Stimulated activated CD4-positive, alpha-beta T cell treated with anti-CD3 and anti-CD28 coated beads, Interleukin-1b, Interleukin-23, amount 100 ng/mL, for 48 hours (primary cell): ENCODE measurements at places on chromosomes 11 and 22.
A peak's percentile ranks its signal among the peaks of the same experiment; 100 is the strongest.

GRCh38 chr22:22949953-22950352 is 62.3 kb downstream of the IGLL5 start:
- DNase-seq: no peak

DNA sequence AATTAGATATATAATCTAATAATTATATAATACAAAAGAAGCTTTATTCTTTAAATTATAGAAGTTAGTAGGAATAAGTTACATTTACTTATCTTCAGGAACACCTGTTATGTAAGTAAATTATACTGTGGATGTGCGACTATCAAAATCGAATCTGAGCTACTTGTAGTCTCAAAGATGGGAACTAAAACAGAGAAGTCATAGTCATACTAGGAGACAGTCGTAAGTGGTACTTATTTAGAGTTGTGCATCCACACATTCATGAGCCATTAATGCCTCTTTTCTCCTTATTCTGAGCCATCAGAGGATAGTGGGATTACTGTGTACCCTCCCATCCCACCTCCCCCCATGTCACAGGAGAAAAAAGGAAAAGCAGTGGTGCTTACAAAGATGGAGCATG is 114.4 kb downstream of the CADM1 start:
- no peak for DNase-seq

GRCh38 chr11:127369356-127369755 is 368.8 kb upstream of the KIRREL3 start:
- DNase-seq: no peak

- no peak for DNase-seq
These were observed 10.6 kb upstream of the APOBEC3A start for GRCh38 chr22:38946771-38947170.

GRCh38 chr22:36332623-36333332 is 55.0 kb downstream of the MYH9 start:
- DNase-seq: peak; percentile 82

- no peak for DNase-seq
These were observed 44.7 kb upstream of the ZBTB44 start for GRCh38 chr11:130359419-130359818.

- DNase-seq: peak; percentile 88
These were observed 800 bp downstream of the KCTD21 start for GRCh38 chr11:78187366-78188285.

DNA sequence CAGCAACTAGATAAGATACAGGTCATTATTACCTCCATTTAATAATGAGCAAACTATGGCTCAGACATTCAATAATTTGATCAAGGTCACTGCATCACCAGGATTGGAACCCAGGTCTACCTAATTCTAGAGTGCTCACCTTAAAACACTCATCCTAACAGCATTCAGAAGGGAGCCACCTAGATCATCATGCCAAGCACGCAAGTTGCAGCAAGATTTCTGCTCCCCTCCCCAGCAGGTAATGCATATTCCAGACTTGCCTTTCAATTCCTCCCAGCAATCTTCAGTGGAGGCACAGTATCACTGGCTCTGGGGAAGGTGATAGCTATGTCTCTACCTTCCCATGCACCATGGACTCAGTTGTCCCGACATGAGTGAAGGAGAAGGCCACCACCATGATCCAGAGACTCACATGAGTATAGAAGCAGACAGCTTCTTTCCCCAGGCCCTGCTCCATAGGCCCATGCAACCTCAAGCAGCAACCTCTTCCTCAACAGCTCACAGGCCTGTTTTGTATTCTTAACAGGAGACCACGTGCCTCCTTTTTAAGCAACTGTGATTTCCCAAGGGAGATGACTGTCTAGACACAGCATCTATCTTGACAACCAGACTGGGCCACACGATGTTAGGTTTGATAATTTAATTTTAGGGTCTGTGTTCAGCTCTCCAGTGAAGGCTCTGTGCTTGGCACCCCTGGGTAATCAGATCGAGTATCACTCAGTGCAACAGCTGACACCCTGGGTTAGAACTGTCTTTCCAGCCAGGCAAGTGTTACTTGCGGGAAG is 36.4 kb downstream of the RAB30 start:
- DNase-seq: no peak

DNA sequence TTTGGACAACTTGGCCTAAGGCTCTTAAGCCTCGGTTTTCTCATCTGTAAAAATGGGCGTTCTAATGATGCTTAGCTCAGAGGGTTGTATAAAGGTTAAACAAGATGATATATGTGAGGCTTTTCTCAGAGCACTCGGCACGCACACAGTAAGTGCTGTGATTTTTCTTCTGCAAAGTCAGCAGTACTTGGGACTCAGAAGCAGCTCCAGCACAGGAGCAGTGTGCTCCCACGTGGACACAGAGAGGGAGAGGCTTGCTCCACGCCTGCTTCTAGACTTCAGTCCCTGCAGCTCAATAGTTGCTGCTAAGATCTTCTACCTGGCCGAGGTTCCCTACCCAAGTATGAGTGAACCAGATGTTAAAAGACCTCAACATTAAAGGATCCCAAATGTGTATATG is 39.9 kb upstream of the PHF21A start:
- DNase-seq: no peak

GRCh38 chr11:844693-845644 is 2.3 kb downstream of the TSPAN4 start:
- no peak for DNase-seq

DNA sequence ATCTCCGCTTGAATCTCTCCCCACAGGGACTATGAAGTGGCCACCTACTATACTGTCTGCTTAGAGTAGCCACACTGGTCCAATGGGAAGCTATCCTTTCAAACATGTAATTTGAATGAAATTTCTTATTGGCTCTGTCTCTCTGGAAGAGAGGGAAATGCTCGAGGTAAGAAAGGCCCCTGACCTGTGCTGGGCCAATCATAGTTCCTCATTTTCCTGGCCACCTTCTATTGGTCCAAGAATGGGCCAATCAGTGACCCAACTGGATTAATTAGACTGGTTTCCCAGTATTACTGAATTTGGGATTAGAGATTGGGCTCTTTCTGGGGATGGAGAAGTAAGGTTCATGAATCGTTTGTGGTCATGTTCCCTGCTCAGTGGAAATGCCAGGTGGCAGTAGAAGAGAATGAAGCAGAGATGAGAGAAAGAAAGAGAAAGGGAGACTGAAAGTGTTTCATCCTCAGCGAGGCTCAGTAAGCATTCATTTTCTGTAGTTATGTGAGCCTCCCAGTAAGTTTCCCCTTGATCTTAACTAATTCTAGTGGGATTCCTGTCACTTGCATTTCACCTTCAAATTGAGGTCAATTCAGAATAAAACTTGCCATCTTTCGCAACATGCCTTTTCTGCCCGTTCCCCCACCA is 8.4 kb upstream of the MMP20 start:
- DNase-seq: no peak

GRCh38 chr22:27808451-27809225 is 7.1 kb upstream of the MN1 start:
- DNase-seq: no peak

DNA sequence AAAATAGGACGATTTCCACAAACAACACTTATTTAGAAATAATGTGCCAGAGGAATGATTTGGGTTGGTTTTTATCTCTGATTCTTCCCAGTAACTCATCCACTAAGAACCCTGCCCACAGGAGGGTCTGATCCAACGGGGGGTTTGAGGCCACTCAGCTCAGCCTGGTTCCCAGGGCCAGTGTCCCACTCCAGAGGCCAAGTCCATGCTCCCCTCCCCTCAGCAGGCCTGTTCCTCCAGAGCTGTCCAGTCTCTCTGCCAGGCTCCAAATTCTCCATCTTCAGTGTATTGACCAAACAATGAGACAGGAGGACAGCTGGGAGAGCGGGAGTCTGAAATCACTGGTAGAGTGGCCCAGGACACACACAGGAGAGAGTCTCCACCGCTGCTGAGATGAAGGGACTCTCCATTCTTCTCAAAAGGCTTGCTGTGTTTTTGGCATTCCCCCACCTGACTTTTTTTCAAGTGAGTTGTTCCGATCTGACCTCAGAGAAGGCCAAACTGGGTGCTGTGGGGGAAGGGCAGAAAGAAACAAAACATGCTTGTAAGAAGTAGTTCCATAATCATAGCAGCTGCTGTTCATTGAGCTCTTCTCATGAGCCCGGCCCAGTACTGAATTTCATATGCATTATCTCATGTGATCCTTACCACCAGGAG is 17.6 kb upstream of the SCN2B start:
- DNase-seq: no peak

- peak; percentile 21 for DNase-seq
These were observed 650 bp downstream of the PPM1F start for GRCh38 chr22:21951931-21952465.

- DNase-seq: no peak
These were observed 1282.9 kb downstream of the TBC1D22A start for GRCh38 chr22:48045369-48045768.

DNA sequence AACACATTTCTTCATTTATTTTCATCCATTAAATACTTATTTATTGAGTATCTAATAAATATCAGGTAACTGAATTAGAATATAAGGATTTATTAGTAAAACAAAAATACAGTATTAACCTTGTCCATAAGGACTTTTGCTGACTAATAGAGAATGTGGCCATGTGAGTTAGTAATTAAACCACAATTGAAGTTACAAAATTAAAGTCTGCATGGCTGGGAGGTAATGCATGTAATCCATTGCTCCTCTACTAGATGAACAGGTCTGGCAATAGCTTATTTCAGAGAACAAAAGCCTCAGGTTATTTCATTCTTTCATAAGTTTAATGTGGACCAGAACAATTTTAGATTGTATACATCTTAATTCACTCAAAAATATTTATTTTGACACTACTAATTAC is 9.9 kb upstream of the CARD18 start:
- DNase-seq: no peak

DNA sequence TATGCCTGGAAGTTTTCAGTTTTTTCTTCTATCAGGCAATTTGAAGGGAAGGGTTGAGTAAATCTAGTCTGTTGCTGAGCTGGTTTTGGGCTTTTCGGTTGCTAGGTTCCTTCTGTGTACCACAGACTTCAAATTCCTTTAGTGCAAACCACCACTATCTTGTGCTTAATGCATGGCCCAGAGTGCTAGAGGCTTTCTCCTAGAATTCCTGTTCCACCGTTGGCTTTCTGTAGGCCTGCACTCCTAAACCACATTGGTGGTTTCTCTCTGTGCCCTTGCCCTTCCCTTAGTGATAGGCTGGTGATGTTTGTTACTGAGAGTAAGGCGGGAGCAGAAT is 47.1 kb upstream of the CTSC start:
- DNase-seq: no peak

GRCh38 chr11:30775233-30775522 is 189.0 kb upstream of the MPPED2 start:
- no peak for DNase-seq

DNA sequence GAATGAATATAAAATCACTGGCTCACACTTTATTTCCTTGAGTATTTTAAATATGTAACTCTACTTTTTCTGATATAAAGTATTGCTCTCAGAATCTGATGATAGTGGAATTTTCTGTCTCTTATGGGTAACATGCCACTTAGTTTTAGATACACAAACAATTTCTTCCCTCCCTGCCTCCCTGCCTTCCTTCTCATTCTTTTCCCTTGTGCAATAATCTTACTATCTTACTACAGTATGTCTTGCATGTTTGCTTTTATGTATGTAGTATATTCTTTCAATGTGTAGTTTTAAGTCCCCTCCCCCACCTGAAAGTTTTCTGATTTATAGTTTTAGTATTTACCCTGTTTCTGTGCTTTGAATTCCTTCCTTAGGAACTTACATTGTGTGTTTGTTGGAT is 48.4 kb downstream of the INSC start:
- no peak for DNase-seq

DNA sequence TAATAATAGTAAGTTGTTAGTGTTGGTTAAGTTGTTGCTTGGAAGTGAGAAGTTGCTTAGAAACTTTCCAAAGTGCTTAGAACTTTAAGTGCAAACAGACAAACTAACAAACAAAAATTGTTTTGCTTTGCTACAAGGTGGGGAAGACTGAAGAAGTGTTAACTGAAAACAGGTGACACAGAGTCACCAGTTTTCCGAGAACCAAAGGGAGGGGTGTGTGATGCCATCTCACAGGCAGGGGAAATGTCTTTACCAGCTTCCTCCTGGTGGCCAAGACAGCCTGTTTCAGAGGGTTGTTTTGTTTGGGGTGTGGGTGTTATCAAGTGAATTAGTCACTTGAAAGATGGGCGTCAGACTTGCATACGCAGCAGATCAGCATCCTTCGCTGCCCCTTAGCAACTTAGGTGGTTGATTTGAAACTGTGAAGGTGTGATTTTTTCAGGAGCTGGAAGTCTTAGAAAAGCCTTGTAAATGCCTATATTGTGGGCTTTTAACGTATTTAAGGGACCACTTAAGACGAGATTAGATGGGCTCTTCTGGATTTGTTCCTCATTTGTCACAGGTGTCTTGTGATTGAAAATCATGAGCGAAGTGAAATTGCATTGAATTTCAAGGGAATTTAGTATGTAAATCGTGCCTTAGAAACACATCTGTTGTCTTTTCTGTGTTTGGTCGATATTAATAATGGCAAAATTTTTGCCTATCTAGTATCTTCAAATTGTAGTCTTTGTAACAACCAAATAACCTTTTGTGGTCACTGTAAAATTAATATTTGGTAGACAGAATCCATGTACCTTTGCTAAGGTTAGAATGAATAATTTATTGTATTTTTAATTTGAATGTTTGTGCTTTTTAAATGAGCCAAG is 2.7 kb downstream of the NEAT1 start:
- peak; percentile 89 for DNase-seq

GRCh38 chr11:126328938-126329643 is 25.2 kb downstream of the DCPS start:
- no peak for DNase-seq

- no peak for DNase-seq
These were observed 13.6 kb downstream of the MRPL21 start for GRCh38 chr11:68889948-68890446.

DNA sequence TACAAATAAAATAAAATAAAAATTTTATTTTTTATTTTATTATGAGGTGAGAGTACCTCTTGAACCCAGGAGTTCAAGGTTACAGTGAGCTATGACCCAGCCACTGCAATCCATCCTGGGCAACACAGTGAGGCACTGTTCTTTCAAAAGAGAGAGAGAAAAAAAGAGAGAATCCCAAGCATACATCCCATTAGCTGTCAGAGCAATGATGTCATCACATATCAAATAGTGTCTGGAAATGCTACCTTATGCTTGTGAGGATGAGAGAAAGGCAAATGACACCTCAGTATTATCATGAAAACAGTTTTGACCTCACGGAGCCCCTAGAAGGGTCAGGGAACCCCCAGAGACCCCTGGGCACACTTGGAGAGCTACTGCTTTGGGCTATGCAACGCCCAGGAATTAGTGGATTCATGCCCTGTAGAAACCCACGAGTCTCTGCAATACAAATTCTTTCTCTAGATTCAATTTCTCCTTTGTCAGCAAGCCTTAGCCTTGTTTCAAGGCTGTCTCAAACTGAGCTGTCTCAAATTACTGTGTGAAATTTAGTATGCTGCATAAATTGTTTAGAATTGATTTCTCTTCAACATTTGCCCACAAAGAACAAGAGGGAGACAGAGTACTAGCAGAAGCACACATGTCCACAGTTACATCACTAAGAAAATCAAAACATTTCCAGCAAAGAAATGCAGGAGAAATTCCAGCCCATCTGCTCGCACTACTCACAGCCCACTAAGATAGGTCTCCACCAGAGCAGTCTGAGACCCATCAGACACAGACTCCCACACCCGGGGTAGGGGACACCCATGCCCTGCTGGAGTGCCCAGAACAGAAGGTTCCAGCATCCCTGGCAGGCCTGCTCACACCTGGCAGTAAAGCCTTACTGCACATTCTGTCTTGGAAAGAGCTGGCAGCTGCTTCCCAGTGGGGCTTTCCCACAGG is 18.1 kb downstream of the DGCR2 start:
- DNase-seq: no peak

- DNase-seq: no peak
These were observed 356.3 kb downstream of the FAT3 start for GRCh38 chr11:92580908-92581307.

GRCh38 chr11:88501541-88501940 is 164.0 kb upstream of the CTSC start:
- no peak for DNase-seq
